ENCODE measurements at places on chromosomes 16 and 17.

- no peak for DNase-seq
These were observed 12.0 kb downstream of the ARL4D start for GRCh38 chr17:43410557-43411368.

DNA sequence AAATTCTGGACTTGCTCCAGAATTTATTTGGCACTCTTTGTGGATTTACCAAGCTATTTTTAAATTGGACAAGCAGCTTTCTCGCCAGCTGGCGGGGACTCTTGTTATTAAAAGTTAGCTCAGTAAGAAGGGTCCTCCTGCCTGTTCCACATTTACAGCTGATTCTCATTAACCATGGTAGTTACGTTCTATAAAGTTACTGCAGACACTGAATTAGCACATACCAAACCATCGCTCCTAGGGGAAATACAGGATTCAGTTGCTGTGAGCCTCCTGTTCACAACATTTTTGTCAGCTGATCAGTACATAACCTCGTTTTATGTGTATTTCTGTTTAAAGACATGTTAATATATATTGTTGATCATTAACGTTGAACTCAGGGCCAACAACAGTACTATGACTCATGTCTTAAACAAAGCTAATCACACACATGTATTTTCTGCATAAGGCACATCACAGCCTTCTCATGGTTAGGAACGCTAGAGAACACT is 4.2 kb downstream of the LDAF1 start:
- DNase-seq = no peak

- no peak for DNase-seq
These were observed 374.5 kb upstream of the MON1B start for GRCh38 chr16:76816475-76816874.

DNA sequence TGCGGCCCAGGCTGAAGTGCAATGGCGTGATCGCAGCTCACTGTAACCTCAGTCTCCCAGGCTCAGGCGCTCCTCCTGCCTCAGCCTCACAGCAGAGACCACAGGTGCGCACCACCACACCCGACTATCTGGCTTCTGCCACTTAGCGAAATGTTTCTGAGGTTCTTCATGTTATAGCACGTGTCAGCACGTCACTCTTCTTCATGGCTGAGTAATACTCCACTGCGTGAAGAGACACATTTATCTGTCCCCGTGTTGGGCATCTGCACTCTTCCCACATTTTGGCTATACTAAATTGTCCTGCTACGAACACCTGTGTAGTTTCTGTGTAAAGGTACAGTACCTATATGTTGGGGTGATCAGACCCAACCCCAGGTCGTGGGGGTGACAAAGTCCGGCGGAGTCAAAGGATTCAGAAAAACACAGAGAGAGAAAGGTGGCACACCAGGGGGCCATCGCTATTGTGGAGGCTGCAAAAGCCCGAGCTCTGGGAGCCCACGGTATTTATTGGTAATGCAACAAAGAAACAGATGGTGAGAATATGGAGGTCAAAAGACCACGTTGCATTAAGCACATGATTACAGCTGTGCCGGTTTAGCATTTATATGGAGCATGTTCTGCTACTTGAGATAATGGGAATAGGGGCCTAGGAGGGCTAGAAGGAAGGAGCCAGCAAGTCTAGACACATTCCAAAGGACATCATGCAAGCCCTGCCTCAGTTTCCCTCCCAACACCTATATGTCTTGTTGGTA is 851 bp upstream of the DPEP1 start:
- no peak for DNase-seq

DNA sequence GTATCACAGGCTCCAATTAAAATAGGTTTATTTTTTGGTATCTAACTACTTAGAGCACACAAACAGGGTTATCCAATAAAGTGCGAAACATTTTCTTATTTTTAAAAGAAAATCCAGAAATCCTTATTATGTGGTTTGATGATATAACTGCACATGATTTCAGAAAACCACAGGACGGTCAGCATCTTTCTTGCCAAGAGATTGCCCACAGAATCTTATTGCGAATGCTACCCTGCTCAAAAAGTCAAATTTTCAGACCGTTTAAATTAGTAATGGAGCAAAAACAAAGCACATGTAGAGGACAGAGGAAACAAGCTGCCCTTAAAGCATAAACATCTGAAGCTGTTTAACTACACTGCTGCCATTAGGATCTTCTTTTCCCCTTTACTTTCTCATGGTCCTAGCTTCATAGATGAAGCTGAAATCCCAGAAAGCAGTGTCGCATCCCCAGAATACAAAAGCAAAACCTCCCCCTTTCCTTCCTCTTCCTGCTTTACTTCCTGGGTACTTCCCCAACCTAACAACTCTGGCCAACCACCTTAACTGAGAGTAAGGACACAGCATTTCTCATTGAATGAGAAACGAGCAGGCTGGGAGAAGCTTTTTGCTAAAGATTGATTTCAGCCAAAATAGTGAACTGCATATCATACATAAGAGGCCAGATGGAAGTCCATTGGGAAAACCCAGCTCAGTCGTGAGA is 43.7 kb downstream of the CMTM4 start:
- DNase-seq = no peak
